ENCODE measurements at places on chromosomes 5 and 9.
A peak's percentile ranks its signal among the peaks of the same experiment; 100 is the strongest.

GRCh38 chr9:89695441-89695891 is 90.7 kb downstream of the GADD45G start:
- no peak for DNase-seq

DNA sequence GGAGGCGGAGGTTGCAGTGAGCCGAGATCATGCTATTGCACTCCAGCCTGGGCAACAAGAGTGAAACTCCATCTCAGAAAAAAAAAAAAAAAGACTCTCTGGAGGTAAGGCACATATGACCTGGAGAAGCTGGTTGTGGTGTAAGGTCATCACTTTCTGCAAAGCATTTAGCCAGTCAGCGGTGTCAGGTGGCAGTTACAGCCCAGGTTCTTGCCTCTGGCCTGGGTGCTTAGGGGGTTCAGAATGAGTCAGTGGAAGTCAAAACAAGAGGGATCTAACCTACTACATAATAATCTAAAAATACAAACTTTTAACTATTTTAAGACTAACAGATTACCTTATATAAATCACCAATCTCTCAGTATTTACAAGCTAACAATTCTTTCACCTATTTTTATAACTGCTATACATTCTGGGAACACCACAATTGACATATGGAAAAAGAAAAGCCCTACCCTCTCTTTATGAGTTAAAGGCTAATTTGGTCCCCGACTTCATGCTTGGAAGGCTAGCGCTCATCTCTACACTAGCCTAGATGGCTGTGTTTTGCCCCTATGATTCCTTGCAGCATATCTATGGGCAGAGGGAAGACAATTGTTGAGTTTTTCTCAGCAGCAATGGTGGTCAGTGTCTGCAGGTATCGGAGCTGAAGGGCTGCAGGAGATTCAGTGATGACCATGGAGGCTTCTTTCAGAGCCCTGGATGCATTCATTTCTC is 29.2 kb downstream of the STOM start:
- no peak for DNase-seq

GRCh38 chr9:71581101-71581500 is 187.2 kb downstream of the CEMIP2 start:
- no peak for DNase-seq

GRCh38 chr9:128007566-128008138 is 26.9 kb upstream of the EEIG1 start:
- peak; percentile 18 for DNase-seq

- DNase-seq = no peak
Measured at GRCh38 chr5:42250-42649, 49.7 kb upstream of the PLEKHG4B start.

GRCh38 chr9:82152181-82152580 is 163.6 kb downstream of the SPATA31D1 start:
- no peak for DNase-seq

GRCh38 chr9:106874031-106874430 is 11.1 kb downstream of the ZNF462 start:
- DNase-seq = no peak

DNA sequence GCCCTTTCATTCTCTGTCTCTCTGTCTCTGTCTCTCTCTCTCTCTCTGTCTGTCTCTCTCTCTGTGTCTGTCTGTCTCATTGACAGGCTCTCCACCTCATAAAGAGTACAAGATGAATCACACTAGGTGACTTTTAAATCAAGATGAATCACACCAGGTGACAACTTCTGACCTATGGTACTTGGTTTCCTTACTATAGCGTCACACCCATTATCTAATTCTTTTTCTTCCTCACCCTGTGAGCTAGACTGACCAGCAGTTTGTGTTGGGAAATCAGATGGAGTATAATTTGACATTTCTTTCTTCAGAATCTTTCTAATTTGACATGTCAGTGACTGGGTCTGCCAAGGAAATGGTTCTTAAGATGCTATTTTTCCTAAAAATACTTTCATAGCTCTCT is 232.9 kb downstream of the ARRDC3 start:
- no peak for DNase-seq

GRCh38 chr9:106758911-106759310 is 104.1 kb upstream of the ZNF462 start:
- DNase-seq = no peak

DNA sequence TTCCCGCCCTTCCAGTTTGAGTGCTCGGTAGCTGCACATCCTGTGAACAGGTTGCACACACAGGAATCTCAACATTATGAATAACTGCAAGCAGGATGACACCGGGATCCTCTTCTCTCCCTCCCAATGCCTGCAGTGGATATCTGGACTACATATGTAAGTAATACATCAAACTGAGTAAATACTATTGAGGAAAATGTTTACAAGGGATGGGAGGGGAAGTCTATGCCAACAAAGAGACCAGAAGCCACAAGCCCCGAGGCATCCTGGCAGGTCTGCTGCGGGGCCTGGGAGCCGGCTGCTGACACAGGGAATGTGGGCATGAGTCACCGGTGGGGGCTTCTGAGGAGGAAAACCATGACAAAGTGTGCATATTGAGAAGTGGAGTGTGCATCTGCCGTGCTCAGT is 8.6 kb upstream of the ANKRD33B start:
- DNase-seq = no peak

DNA sequence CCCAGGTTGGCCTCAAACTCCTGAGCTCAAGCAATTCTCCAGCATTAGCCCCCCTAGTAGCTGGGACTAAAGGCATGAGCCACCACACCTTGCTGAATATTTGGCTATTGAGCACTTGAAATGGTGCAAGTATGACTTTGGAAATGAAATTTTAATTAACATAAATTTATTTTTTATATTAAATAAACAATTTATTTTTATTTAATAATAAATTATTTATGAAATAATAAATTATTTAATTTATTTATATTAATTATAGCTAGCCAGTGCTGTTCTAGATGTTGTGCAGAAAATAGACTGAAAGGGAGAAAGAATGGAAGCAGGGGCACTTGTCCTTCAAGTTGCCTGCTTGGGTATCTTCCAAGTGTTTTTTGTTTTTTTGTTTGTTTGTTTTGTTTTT is 40.0 kb upstream of the CTNNA1 start:
- no peak for DNase-seq

DNA sequence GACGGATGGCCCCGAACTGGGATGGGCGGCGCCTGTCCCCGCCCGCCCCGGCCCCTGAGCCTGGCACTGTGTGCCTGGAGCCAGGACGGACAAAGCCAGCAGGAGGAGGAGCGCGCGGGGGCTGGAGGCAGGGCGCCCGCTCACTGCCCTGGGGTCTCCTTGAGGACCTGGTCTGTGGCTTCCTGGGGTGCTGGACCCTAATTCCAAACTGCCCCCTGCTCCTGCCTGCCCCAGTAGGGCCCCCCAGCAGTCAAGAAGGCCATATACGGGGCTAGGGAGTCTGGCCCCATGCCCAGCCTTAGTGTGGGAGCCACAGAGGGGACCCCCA is 29.2 kb upstream of the RXRA start:
- DNase-seq = no peak

DNA sequence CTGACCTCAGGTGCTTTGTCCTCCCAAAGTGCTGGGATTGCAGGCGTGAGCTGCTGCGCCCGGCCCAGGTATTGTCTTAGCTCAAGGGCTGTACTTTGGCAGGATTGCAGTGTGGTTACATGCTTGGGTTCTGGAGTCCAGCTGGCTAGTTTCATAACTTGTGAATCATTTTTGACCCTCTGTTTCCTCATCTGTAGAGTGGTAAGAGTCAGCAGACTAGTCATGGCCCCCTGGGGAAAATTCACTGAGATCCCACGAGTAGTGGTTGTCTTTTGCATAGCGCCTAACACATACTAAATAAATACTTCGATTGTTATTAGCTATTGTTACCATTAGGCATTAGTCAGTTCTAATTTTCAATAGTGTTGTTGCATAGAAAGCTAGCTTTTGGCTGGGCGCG is 14.3 kb downstream of the PTPA start:
- DNase-seq = peak; percentile 88

Measured in fibroblast of the conjunctiva (primary cell).